Activated effector memory CD4-positive, alpha-beta T cell treated with anti-CD3 and anti-CD28 coated beads, Interleukin-2, amount 50 U/mL, for 16 hours (primary cell): ENCODE measurements at places on chromosomes 2 and 18.
A peak's percentile ranks its signal among the peaks of the same experiment; 100 is the strongest.

DNA sequence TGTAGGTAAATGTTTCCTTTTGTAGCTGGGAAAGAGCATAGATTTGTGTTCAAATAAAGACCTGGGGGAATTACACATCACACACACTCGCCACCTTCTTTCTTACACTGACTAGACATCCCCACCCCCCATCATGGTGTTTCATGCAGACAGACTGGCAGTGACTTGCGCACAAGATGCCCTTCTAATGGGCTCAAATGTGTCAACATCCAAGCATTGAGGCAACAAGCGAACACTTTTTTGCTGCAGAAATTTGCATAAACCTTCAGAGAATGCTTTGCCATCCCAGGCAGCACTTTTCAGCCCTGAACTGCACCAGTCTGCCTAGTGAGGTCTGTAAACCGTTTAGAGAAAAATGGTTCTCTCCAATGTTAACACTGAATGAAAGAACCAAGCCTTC is 4.5 kb downstream of the HOXD8 start:
- no peak for DNase-seq

GRCh38 chr18:36850527-36851201 is 21.7 kb downstream of the KIAA1328 start:
- DNase-seq: no peak

DNA sequence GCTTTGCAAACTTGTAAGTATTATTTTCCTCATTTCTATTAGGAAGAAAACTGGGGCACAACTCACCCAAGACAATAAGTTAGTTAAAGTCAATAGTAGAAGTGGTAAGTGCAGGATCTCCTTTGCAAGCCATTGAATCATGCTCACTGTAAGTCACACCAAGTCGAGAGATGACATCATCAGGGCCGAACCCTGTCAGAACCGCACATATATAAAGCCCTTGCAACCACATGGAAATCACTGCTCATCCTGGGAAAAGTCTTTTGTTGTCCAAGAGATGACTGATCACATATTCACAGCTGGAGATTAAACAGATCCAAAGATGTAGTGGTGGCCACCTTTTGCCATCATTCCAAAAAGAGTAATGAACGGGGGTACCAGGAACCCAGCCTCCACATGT is 484.8 kb upstream of the ID2 start:
- no peak for DNase-seq

DNA sequence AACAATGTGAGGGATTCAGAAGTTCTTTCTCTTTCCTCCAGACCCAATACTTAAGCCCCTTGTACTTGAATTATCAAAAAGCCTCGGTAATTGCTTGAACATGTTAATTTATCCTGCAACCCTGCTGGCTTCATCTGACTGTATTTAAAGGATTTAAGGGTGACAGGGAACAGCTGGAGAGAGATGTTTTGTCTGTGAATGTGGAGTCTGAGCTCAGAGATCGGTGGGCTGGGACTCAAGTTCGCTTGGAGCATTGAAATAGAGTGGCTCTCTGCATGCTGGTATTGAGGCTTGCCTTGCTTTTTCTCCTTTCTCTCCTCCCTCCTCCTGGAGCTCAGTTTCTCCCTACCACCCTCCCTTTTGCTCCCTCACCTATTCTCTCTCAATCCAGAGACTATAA is 73.6 kb downstream of the BOD1L2 start:
- no peak for DNase-seq

DNA sequence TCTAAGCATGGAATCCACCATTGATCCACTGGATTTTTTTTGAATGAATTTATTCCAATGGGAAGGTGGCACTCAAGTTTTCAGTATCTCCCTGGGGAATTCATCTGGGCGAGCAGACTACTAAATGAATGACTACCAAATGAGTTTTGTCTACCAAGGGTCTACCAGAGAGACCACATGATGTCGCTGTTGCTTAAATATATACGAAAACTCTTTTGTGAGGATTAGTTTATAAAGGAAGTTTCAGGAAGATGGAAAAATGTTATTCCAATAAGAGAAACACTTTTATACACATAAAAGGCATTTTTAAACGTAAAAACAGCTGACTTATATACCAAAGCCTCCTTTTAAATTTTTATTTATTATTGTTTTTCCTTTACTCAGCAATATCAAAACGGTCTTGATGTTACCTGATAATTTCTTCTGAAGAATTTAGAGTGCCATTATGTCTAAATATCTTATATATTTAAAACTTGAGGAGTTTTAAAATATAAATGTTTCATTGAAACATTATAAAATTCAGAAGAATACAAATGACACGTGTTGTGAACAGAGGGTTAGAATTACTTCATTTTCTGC is 139.7 kb downstream of the HRH4 start:
- no peak for DNase-seq

DNA sequence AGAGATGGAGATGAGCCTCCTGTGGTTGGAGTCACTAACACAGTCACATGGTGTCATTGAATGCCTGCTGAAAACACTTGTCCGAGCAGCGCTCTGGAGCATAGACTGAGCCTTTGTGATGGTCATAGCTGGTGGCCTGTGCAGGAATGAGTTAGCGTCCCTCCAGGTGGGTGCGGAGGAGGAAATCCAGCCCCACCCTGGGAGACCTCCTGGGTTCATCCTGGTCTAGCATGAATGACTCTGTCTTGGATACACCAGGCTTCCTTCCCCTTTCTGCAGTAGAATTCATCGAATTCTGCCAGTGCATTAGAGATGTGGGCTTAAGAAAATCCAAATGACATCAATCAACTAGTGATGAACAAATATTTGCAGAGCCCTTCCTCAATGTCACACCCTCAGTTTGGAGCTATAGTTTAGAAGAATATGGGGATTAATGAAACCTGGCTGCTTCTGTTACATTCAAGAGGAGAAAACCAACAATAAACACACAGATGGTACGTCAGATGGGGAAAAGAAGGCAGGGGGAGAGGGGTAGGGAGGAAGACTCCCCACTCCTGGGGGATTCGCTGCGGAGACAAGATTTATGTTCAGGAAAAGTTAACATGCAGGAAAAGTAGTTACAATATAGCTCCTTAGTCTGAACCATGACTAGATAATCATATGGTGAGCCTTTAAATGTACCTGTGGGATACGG is 136.7 kb downstream of the DDX1 start:
- DNase-seq: no peak

DNA sequence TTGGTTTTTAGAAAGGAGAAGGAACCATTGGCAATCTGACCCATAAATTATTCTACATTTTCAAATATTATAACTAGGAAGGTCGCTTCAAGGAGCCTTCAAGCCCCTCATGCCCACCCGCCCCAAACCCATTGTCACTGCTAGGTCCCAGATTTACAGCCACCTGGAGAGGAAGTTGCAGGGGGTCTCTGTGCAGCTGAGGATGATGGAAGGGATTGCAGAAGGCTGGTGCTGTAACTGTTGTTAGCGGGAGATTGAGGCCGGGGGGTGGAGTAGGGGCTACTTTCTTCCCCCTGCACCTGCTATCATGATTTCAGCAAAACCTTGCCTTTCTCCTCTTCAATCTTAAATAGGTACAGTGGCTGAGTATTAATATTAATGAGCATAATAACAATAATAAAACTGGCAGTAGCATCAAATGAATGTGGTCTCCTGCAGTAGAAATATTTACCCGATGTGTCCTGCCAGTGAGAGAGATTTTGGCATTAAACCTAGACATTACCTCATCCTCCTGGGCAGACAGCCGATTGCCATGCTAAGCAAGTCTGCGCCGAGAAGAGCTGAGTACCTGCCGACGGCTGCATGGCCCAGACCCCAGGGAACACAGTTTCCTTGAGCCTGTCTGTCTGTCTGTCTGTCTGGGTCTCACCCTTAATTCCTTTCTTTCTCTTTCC is 225.4 kb downstream of the FAM210A start:
- DNase-seq: no peak

GRCh38 chr2:42047488-42048298 is at the start of gene PKDCC:
Gene PKDCC, plus strand, starts transcription at chr2:42048021. Its CDS starts 179 bp downstream, at chr2:42048200.
- peak; percentile 73 for DNase-seq

GRCh38 chr18:77457681-77458080 is 208.0 kb downstream of the GALR1 start:
- DNase-seq: no peak

- DNase-seq: no peak
These were observed 152.3 kb upstream of the STON1 start for GRCh38 chr2:48377646-48378045.

- DNase-seq: no peak
These were observed 235.6 kb downstream of the SCG2 start for GRCh38 chr2:223366566-223366965.

DNA sequence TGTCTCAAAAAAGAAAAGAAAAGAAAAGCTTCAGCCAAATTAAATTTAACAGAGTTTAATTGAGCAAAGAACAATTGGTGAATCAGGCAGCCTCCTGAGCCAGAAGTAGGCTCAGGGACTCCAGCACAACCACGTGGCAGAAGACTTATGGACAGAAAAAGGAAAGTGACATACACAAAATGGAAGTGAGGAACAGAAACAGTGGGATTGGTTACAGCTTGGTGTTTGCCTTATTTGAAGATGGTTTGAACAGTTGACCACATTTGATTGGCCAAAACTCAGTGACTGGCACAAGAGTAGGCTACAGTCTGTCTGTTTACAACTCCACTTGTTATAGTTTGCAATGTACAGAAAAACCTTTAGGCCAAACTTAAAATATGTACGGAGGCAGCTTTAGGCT is 83.1 kb downstream of the SOCS6 start:
- DNase-seq: no peak

DNA sequence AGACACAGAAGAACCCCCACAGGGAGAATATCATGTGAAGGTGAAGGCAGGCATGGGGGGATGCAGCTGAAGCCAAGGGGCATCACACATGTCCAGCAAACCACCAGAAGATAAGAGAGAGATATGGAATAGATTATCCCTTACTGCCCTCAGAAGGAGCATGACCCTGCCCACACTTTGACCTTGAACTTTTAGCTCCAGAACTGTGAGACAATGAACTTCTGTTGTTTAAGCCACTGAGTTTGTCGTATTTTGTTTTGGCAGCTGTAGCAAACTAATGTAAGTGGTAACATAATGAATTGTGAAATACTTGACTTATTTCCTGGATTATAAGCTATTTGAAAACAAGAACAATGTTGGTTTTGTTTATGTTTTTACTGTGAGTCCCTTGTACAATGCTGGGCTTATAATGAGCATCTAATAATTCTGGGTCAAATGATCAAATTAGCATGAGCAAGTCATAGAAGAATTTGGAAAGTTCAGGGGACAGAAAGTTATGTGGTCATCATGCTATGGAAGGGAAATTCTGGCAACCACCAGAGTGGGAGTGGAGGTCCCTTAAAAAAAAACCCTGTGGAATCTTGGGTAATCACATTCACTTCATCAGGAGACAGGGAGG is 541.0 kb upstream of the KLHL29 start:
- DNase-seq: no peak

DNA sequence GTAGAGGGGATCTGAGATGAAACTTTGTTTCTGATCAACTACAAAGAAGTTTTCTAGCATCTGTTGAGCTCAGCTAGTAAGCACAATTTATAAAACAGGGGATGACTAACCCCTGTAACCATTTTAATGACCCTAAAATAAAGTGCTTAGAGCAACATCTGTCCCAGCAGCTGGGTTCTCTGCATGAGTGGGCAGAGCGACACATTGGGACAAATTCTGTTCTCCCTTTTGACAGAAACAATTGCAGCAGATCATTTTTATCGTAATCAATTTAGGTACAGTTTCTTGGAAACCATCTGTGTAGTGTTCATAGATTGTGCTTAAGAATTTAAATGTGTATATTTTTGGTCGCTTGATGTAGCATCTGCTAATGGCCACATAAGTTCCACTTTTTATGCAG is 678.0 kb downstream of the RNF144A start:
- no peak for DNase-seq

GRCh38 chr2:45256173-45256866 is 247.1 kb upstream of the SIX2 start:
- no peak for DNase-seq

GRCh38 chr2:98453531-98453930 is 8.9 kb downstream of the INPP4A start:
- no peak for DNase-seq

DNA sequence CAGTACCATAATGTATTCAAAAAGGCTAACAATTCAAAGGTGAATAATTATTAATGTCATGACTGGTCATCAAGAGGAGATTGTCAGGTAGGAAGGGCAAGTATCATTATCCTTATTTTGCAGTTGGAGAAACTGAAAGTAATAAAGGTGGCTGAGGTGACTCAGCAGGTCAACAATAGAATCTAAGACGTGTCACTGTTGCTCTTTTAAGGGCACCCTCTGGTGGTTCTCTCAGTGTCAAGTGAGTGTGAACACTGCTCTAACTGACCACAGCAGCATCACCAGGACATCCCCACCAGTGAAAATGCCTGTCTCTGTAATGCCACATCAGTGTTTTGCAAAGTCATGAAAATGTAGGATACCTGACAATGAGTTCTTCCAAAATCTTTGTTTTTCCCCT is 69.7 kb downstream of the DCC start:
- DNase-seq: no peak

- DNase-seq: no peak
These were observed 24.4 kb downstream of the ABHD3 start for GRCh38 chr18:21680161-21680560.

DNA sequence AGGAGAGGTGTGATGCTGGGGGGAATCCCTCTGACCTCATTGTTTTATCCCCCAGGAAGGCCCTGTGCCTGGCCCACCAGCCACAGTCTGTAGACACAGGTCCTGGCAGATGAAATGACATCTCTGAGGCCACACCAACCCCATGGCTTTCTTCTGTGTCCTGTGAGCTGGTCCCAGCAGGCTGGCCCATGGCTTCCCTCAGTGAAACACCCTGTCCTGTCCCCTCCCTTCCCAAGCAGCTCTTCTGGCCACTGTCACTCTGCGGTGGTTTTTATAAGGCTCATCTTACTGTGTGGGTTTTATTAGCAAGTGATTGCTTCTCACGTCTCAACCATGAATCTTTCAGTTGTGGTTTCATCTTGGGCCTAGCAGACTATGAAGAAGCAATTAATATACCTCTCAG is 102.8 kb upstream of the STPG4 start:
- DNase-seq: no peak

GRCh38 chr2:241936457-241937133 is 67.1 kb downstream of the RTP5 start:
- peak; percentile 52 for DNase-seq

- no peak for DNase-seq
These were observed 347.2 kb upstream of the NETO1 start for GRCh38 chr18:73214970-73215369.

DNA sequence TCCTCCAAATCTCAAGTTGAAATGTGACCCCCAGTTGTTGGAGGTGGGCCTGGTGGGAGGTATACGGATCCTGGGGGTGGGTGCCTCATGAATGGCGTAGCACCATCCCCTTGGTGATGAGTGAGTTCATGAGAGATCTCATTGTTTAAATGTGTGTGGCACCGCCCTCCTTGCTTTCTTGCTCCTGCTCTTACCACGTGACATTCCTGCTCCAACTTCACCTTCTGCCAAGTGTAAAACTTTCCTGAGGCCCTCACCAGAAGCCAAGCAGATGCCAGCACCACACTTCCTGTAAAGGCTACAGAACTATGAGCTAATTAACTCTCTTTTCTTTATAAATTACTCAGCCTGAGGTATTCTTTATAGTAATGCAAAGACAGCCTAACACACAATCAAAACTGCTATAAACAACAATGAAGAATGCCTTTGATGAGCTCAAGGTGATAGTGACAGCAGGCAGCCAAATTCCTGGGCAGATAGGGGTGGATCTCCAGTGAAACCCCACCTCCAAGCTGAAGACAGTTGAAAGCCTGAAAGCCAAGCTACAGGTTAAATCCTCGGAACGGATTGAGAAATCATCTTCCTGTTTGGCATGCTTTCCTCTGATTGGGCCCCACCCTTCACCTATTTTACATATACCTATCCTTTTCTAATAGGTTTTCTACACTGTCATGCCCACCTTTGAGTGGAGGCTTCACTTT is 26.9 kb downstream of the MCEE start:
- DNase-seq: no peak
